ENCODE measurements at places on chromosomes 12 and 14.

DNA sequence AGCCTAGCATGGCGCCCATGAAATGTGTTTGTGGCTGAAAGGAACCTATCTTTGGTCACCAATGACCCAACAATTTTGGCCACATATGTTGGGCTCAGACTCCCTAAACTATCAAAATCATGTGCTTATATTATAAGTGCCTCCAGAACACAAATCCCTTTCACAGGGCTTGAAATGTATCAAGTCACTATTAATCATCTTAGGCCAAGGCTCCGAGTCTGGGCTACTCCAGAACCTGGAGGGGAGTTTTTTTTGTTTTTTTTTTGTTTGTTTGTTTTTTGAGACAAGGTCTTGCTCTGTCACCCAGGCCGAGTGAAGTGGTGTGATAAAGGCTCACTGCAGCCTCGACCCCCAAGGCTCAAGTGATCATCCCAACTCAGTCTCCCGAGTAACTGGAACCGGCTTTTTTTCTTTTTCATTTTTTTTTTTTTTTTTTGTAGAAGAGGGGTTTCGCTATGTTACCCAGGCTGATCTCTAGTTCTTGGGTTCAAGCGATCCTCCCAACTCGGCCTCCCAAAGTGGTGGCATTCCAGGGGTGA lies 989 bp upstream of the DRAM1 start:
- no peak for DNase-seq

- no peak for DNase-seq
Measured at GRCh38 chr14:91154851-91155625, 41.2 kb downstream of the DGLUCY start.

DNA sequence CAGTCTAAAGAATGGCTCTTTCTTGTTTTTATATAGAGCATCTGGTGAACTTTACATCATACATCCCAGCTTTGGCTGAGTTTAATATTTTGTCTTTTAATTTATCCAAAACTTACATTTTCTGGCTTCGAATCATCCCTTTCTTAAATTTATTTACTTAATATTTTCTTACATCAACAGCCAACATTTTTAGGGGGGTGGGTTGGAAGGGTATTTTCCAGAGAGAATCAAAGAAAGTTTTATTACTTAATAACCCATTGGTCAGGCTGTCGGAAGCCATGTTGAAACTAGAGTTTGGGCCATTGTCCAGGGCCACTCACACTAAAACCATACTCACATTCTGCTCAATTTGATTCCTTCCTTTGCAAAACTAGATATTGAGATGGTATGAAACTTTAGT lies 220.2 kb downstream of the AEBP2 start:
- DNase-seq = no peak

DNA sequence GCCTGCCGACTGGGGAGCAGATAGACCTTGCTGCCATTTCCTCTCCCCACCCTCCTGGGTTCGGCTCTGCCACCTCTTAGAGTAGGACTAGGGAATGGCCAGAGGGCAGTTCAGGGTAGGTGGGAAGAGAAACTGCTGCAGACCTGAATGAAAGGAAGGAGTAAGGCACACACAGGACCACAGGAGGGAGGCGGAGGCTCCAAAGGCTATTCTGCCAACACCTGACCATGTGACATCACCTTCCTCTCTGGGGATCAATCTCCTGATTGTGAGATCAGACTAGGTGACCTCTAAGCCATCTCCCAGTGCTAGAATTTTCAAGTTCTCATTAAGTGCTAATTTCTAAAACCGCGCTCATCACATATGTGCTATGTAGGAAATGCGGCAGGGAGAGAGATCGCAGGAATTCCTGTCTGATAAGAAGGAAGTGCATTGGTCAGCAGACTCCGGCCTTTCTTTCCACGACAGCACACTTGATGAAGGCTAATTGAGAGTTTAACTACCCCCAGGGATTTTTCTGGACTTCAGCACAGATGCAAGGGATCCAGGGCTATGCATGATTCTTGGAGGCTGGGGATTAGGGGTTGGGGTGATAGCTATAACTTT lies 11.5 kb upstream of the TSPAN11 start:
- no peak for DNase-seq

- DNase-seq = peak; percentile 40
Measured at GRCh38 chr12:6163416-6164060, 36.7 kb upstream of the CD9 start.
